ENCODE measurements at places on chromosomes 3 and 15. TPM values are rescaled to one million over a fixed set of nuclear protein-coding genes. Genes with fewer than 3 reads are reported as not detected.

GATA2 gene
- 14.2 TPM for total RNA-seq

MUSTN1 gene
- 1.5 TPM for total RNA-seq

CCRL2 gene
- total RNA-seq = not detected

GUCA1C gene
- not detected for total RNA-seq

NME9 gene
- not detected for total RNA-seq

USP19 gene
- 44.9 TPM for total RNA-seq

- no peak for DNase-seq
Measured at GRCh38 chr15:91208371-91208770, 108.3 kb downstream of the SV2B start.

GRCh38 chr3:99023590-99024192, 122.2 kb upstream of the DCBLD2 start:
- DNase-seq = peak; percentile 74

DNA sequence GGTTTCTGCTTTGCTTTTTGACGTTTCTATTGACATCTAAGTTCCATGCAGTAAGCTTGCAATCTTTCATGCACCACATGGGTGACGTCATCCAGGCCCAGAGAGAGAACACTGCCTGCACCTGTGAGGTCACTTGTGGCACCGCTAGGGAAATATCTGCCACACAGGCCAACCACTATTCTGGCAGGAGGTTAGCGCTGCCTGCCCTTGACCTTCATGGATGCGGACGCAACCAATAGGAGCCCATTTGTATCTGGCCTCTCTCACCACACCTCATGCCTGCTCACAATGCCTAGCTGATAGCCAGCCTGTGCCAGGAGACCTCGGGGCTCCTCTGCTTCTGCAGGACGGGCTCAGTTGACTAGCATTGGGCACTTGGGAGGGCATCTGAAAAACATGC, 55.8 kb upstream of the PRR23E start:
- DNase-seq = no peak

GRCh38 chr3:122415104-122415744, 638 bp downstream of the WDR5B start:
- DNase-seq = peak; percentile 48

DNA sequence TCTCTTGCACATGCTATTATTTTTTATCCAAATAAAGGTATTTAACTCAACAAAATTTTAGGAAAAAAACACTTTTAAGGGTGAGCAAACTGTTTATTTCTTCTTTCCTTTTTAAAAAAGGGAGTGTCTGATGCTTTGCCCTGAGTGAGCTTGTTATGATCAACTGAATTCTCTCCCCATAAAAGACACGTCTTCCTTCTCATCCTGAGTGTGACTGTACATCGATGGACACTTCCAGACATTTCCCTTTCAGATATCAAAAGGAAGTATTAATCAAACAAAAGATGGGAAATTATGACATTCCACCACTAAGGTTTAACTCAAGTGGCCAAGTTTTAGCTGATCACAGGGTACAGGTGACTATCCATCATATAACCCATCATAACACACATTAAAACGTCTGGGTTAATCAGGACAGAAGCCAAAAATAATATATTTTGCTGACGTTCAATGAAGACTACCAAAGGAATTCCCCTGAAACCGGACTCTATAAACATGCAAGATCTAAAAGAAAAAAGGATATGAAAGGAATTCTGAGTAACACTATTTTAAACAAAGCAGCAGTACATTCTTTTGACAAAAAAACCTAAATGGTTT, 354.8 kb downstream of the MECOM start:
- DNase-seq = no peak

DNA sequence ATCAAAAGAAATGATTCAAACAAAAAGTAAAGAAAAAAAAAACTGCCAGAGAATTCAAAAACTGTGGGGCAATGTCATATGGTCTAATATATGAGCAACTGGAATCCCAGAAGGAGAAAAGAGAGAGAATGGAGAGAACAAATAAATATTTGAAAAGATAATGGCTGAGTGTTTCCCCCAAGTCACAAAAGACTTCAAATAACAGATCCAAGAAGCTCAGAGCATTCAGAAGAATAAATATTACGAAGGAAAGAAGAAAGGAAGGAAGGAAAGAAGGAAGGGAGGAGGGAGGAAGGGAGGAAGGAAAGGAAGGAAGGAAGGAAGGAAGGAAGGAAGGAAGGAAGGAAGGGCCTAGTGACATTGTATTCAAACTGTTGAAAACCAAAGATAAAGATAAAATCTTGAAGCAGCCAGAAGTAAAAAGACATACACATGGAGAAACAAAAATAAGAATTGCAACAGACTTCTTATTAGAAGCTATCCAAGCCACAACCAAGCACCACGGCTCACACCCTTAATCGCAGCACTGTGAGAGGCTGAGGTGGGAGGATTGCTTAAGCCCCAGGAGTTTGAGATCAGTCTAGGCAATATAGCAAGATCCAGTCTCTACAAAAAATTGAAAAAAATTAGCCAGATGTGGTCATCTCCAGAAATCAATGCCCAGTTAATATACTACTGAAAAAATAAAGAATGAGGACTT, 118.9 kb upstream of the IGSF10 start:
- peak; percentile 95 for DNase-seq

DNA sequence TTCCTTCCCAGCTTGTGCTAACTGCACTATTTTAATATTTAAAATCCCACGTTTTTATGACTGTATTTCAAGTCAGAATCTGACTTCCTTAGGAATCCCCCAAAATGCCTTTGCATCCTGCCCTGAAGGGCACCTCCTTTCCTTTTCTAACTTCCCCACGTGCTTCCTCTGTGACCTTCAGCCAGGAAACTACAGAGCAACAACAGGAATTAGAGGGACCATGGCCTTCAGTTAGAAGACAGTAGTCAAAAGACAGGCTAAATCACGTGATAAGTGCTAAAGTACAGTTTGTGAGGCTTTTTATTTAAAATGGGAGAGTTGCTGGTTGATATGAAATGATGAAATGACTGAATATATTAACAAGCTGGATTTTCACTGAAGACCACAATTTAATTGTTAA, 11.8 kb upstream of the ABHD10 start:
- no peak for DNase-seq

DNA sequence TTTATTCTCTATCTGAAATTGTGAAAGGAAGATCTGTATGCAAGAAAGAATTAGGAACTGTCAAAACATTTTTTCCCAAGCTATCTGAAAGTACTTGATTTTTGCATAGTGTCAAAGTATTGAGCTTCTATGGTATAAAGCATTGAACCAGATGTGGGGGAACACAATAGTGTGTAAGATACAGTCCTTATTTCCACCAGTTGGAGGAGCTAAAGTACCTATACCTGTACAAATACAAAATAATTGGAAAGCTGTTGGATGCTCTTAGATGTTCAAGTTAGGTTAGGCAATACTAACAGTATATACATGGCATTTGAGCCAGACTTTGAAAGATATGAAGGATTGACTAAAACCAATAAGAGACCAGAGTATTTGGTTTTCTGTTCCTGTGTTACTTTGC, 148.4 kb downstream of the B3GALNT1 start:
- DNase-seq = peak; percentile 9

- peak; percentile 55 for DNase-seq
Measured at GRCh38 chr15:36407647-36408046, 171.8 kb upstream of the CDIN1 start.

Measured in A673 (cell line).